H1 (cell line): ENCODE measurements at places on chromosomes 2 and 18. TPM values are rescaled to one million over a fixed set of nuclear protein-coding genes. Genes with fewer than 3 reads are reported as not detected.

The ARHGAP25 gene
- polyA plus RNA-seq = 1.00 and 2.4 TPM in 2 replicates

The BUB1 gene
- polyA plus RNA-seq = 37.6 and 48.4 TPM in 2 replicates

- no peak overlapping the region for H3K27ac ChIP-seq
- no peak overlapping the region for H3K4me3 ChIP-seq
- no peaks in the 10 kb centered on the region for H3K4me1 ChIP-seq
- DNase-seq = no peak
- H3K36me3 ChIP-seq = no peaks in the 10 kb centered on the region
Observed at GRCh38 chr18:32683044-32683443, 89.8 kb downstream of the KLHL14 start.

The MAB21L4 gene
- polyA plus RNA-seq = 0.08 and 0.11 TPM in 2 replicates
